ENCODE measurements at places on chromosomes 7 and 10.

GRCh38 chr10:1320739-1321320 lies 264.6 kb downstream of the WDR37 start:
- DNase-seq, result no peak

DNA sequence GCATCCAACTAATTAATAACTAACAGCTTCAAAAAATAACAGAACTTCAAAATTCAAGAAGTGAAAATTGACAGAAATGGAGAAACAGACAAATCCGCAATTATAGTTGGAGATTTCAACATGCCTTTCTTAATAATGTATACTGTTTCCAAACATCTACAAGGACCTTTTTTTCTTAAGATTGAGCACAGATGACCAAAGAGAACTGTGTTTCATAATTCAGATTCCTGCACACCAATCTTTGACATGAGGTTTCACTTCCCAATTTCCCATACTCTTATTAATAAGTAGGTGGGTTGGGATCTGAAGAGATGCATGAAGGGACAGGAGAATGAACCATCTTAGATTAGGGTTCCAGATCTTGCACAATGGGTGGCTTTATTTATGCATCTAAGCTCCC lies 24.9 kb upstream of the GIMAP7 start:
- DNase-seq, result no peak

- DNase-seq, result no peak
Measured at GRCh38 chr7:157006205-157006747, 4.2 kb downstream of the MNX1 start.

DNA sequence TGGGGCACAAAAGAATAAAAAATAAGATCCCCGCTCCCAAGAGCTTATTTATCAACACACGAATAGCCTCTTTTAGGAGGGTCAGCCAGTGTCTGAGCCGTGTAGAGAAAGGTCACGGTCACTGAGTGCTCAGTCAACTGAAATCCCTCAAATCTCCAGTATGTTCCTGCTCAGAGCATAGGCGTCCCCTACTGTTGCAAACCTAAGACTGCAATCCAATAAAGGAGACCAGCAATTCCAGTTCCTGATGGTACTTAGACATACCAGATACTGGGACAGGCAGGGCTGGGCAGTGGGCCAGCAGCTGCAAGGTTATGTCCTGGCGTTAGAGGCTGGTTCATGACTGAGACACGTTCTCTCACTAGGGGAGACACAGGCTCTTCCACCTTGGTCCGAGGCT lies 93.6 kb downstream of the CACNB2 start:
- DNase-seq, result no peak

DNA sequence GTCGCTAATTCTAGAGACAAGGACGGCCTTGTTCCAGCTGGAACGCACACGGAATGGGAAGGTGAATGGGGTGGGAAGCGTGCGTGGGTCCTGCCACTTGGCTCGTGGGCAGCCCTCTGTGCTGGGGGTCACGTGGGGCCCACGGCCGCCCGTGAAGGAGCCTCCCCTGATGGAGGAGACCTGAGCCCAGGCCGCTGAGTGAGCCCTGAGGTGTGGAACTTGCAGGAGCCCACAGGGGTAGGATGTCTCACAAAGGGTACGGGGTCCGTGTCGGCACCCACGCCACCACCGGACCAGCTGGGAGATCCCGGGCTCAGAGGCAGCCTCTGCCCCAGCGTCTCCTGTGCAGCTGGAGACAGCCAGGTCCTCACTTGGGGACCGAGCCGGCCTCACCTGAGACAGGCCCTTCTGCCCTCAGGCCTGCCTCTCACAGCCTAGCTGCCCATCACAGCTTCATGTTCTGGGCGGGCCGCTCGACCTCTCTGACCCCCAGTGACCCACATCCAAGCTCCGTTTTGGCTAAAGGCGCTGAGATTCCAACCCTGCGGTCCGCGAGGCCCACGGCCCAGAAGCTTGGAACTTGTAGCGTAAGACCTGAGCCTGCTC lies 84.8 kb downstream of the FOXL3 start:
- no peak for DNase-seq

DNA sequence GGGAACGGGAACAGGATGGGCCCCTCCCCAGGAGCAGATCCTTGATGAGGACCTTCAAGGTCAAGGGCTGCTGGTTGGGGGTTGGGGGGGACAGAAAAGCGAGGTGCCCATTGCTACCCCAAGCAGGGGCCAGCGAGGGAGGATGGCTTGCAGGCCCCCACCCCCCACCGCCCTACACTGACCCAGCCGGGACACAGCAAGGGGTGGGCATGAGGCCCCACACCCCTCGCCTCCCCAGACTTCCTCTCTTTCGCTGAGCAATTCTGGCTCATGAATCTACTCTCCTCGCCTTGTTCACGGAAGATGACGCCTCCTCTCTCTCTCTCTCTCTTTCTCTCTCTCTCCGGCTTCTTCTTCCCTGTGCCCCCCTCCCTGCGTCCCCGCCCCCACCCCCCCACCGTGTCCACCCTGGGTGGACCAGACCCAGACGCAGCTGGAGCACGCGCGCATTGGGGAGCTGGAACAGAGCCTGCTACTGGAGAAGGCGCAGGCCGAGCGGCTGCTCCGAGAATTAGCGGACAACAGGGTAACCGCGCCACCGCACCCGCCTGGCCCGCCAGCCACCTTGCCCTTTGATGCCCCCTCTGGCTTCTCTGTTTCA lies 81.1 kb upstream of the GTF2IRD1 start:
- no peak for DNase-seq

GRCh38 chr7:124459101-124460055 lies 306.2 kb downstream of the GPR37 start:
- DNase-seq, result no peak

GRCh38 chr10:33681595-33681994 lies 347.1 kb upstream of the NRP1 start:
- no peak for DNase-seq

DNA sequence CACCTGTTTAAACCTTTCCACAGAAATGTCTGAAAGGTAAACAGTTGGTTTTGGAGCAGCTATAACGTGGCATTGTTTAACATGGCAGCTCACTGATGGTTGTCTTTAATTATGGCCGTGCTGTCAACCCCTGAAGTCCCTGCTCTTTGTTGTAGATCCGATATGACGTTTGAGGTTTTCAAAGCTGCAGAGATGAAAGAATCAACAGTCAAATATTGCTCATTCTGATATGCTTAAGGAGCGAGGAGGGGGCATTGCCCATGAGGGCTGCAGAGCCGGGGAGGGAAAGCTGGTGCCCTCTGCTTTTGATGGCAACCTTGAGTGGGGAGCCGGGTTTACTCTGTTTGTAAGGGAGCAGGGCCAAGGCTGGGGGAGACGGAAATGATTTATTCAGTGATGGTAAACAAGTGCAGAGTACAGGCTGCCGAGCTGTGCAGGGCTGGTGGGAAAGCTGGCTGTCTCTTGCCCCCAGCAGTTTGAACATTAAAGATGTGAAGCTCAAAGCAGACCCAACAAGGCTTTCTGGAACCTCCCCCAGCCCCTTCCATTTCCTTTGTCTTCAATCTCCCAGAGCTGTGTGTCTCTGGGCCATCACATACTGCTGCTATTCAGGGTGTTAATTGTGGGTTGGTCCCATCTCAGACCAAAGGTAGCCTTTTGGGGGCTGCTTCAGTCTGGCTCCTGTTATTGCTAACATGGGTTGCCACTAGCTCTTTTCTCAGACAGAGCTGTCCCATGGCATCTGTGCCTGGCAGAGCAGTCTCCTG lies 345.5 kb downstream of the LRMDA start:
- DNase-seq, result no peak

- DNase-seq, result no peak
Measured at GRCh38 chr7:144842377-144842851, 6.6 kb upstream of the TPK1 start.

- DNase-seq, result no peak
Measured at GRCh38 chr7:48042636-48043035, 7.3 kb downstream of the C7orf57 start.

All from hepatic stellate cell (primary cell).